Tracheal epithelial cell (primary cell): ENCODE measurements at places on chromosomes 11 and 22. TPM values are rescaled to one million over a fixed set of nuclear protein-coding genes. Genes with fewer than 3 reads are reported as not detected.

TMPRSS13 gene
- total RNA-seq, result 1.7 and 4.6 TPM in 2 replicates

CRYBB2 gene
- total RNA-seq, result not detected in 2 replicates

CDHR5 gene
- not detected in 2 replicates for total RNA-seq

MYBPC3 gene
- total RNA-seq, result not detected in 2 replicates

THOC5 gene
- total RNA-seq, result 36.4 and 51.6 TPM in 2 replicates

C1QTNF4 gene
- total RNA-seq, result 0.43 TPM in 1 of 2 replicates, not detected in the other

OR2AG1 gene
- not detected in 2 replicates for total RNA-seq

LIF gene
- total RNA-seq, result 0.21 and 28.9 TPM in 2 replicates

CCDC81 gene
- total RNA-seq, result 0.21 TPM in 1 of 2 replicates, not detected in the other

MAPK8IP2 gene
- total RNA-seq, result 0.43 and 0.48 TPM in 2 replicates

FJX1 gene
- 50.5 and 71.3 TPM in 2 replicates for total RNA-seq

CLCF1 gene
- total RNA-seq, result 3.0 and 8.9 TPM in 2 replicates

GGTLC2 gene
- total RNA-seq, result not detected in 2 replicates

MOGAT2 gene
- not detected in 2 replicates for total RNA-seq

TRIM68 gene
- 5.8 and 7.2 TPM in 2 replicates for total RNA-seq

CCDC73 gene
- under 0.01 TPM in 1 of 2 replicates, not detected in the other for total RNA-seq

CCDC116 gene
- total RNA-seq, result 0.24 TPM in 1 of 2 replicates, not detected in the other

RPS13 gene
- total RNA-seq, result 1,470 and 2,357 TPM in 2 replicates

CD3E gene
- not detected in 2 replicates for total RNA-seq
